WTC11 (cell line): ENCODE measurements at places on chromosomes 6 and 20.
A peak's percentile ranks its signal among the peaks of the same experiment; 100 is the strongest.

- H3K27me3 ChIP-seq: peaks cover 4% of the 10 kb centered on the region
- H3K4me1 ChIP-seq: no peaks in the 10 kb centered on the region
- H3K36me3 ChIP-seq: no peaks in the 10 kb centered on the region
- H3K4me3 ChIP-seq: no peak overlapping the region
Measured at GRCh38 chr6:16078064-16078463, 50.8 kb upstream of the MYLIP start.

DNA sequence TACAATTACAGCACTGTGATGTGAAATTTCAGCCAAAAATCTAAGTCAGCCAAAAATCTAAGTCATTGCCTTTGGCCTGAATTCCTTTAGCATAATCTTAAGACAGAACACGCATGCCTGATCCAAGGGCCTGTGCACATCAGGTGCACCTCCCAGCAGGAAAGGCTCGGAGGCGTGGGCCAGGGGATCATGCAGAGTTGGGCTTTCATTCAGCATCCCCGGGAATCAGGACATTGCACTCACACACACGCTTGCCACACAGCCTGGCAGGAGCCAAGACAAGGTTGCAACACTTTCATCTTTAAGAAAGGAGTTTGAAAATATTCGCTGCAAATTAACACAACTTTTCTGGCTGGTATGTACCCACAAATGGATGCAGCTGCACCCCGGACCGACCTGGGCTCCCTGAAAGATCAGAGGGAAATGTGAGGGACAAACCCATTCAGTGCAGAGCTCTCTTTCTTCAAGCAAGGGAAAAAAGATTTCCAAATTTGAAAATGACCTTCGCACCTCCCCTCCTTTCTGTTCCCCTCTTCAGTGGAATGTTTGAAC lies 48.8 kb downstream of the ERMARD start:
- no peaks in the 10 kb centered on the region for H3K36me3 ChIP-seq
- no peak for DNase-seq
- H3K27ac ChIP-seq: no peak overlapping the region
- H3K4me3 ChIP-seq: no peak overlapping the region
- H3K27me3 ChIP-seq: peaks cover 17% of the 10 kb centered on the region
- peaks cover 10% of the 10 kb centered on the region for H3K4me1 ChIP-seq

DNA sequence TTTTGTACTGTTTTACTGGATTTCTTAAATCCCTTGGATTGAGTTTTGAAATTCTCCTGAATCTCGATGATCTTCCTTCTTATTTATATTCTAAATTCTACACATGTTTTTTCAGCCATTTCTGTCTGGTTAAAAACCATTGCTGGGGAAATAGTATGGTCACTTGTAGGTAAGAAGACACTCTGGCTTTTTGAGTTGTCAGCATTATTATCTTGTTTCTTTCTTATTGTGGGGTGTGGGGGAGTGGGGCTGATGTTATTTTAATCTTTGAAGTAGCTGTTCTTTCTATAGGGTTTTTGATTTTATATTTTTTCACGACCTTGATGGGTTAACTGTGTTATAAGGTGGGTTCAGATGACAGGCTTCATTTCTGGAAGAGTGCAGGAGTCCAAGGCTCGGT lies 37.4 kb upstream of the ADGRB3 start:
- no peak overlapping the region for H3K4me3 ChIP-seq
- no peak overlapping the region for H3K27ac ChIP-seq
- no peaks in the 10 kb centered on the region for H3K27me3 ChIP-seq
- no peaks in the 10 kb centered on the region for H3K36me3 ChIP-seq

DNA sequence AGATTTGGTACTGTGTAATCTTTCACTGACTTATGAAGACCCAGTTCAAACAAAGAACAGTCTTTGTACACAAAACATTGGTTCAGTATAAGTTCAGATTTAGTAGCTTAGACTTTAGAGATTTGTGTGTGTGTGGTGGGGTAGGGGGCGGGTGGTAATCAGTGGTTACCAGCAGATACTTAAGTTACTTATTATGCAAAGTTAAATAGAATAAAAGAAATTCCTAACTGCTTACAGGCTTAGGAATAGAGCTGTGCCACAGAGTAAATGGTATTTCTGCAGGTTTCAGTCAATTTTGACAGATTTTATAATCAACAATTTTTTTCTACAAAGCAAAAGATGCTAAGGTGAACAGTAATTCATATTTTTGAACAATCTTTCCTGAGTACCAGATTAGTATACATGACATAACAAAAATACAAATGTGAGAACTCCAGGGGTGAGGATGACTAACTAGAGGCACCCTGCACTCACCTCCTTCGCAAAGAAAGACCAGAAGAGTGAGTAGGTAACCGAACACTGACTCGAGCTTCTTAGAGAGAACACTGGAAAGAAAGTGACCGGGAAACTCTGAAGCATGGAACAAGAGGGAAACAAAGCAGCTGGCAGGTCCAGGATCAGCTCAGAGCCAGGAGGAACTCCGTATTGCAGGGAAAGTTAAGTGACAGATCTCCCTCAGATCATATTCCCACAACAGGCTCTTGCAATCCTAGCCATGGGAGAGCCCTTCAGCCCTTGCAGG lies 560.6 kb downstream of the COL12A1 start:
- H3K36me3 ChIP-seq: no peaks in the 10 kb centered on the region
- peaks cover 17% of the 10 kb centered on the region for H3K4me1 ChIP-seq
- H3K4me3 ChIP-seq: peak overlapping the region; percentile 11; the same call in 1 of the 2 replicates
- no peaks in the 10 kb centered on the region for H3K27me3 ChIP-seq
- DNase-seq: no peak

- DNase-seq: no peak
- peaks cover 4% of the 10 kb centered on the region; the same call in 1 of the 2 replicates for H3K27me3 ChIP-seq
- peaks cover 9% of the 10 kb centered on the region for H3K36me3 ChIP-seq
- no peak overlapping the region for H3K4me3 ChIP-seq
- H3K4me1 ChIP-seq: peaks cover 30% of the 10 kb centered on the region
- H3K27ac ChIP-seq: no peak overlapping the region
Measured at GRCh38 chr6:160279850-160280249, 21.2 kb upstream of the SLC22A2 start.

- no peaks in the 10 kb centered on the region for H3K36me3 ChIP-seq
- DNase-seq: no peak
- no peak overlapping the region; the same call in 1 of the 2 replicates for H3K27ac ChIP-seq
- H3K4me3 ChIP-seq: no peak overlapping the region
- no peaks in the 10 kb centered on the region for H3K27me3 ChIP-seq
Measured at GRCh38 chr6:142892254-142893021, 52.5 kb downstream of the HIVEP2 start.

GRCh38 chr6:21871831-21872230 lies 278.3 kb downstream of the SOX4 start:
- no peak overlapping the region for H3K4me3 ChIP-seq
- H3K4me1 ChIP-seq: peaks cover 61% of the 10 kb centered on the region
- DNase-seq: no peak
- no peak overlapping the region; the same call in 1 of the 2 replicates for H3K27ac ChIP-seq
- H3K36me3 ChIP-seq: peaks cover 15% of the 10 kb centered on the region

GRCh38 chr6:87623248-87623647 lies 33.3 kb downstream of the ORC3 start:
- no peaks in the 10 kb centered on the region for H3K4me1 ChIP-seq
- no peak overlapping the region for H3K4me3 ChIP-seq
- peaks cover 50% of the 10 kb centered on the region for H3K36me3 ChIP-seq
- no peaks in the 10 kb centered on the region for H3K27me3 ChIP-seq
- no peak overlapping the region for H3K27ac ChIP-seq

DNA sequence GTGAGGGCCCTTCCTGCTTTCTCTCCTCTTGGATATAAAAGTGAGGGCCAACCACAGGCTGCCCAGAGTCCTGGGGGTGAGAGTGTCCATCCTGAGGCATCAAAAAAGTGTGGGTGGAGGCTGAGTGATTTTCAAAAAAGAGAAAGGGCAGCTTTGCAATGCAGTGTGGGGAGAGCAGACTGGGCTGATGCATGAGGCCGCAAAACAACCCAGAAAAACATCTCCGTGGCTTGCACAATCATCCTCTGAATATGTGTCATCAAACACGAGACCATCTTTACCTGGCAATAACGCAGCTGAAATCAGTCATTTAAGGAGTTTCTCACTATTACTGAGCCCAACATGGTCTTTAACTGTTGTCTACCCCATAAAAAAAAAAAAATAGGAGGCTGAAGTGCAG lies 191.2 kb upstream of the SOX4 start:
- H3K36me3 ChIP-seq: no peaks in the 10 kb centered on the region
- H3K4me1 ChIP-seq: peaks cover 10% of the 10 kb centered on the region
- no peaks in the 10 kb centered on the region for H3K27me3 ChIP-seq
- H3K27ac ChIP-seq: no peak overlapping the region

DNA sequence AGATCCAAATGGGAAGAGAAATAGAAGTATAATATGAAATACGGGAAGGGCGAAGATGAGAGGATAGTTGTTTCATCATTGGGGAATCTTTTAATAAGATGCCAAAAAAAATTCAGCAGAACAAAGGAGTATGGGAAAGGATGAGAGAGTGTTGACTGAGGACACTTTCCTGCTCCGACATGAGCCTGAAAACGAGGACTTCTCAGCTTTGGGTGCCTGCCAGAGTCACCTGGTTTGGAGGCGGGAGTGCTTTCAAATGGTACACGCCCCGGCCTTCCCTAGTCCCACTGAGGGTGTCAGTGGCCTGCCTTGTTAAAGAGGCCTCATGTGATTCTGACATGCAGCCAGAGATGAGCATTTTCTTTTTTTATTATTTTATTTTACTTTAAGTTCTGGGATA lies 250.9 kb downstream of the ANKRD60 start:
- no peaks in the 10 kb centered on the region; the same call in 1 of the 2 replicates for H3K36me3 ChIP-seq
- no peak overlapping the region for H3K27ac ChIP-seq
- no peaks in the 10 kb centered on the region for H3K27me3 ChIP-seq
- no peak for DNase-seq

GRCh38 chr6:105432797-105433196 lies 29.9 kb upstream of the PREP start:
- H3K27me3 ChIP-seq: no peaks in the 10 kb centered on the region
- H3K36me3 ChIP-seq: no peaks in the 10 kb centered on the region
- no peak overlapping the region for H3K27ac ChIP-seq
- H3K4me3 ChIP-seq: no peak overlapping the region
- H3K4me1 ChIP-seq: peaks cover 11% of the 10 kb centered on the region

DNA sequence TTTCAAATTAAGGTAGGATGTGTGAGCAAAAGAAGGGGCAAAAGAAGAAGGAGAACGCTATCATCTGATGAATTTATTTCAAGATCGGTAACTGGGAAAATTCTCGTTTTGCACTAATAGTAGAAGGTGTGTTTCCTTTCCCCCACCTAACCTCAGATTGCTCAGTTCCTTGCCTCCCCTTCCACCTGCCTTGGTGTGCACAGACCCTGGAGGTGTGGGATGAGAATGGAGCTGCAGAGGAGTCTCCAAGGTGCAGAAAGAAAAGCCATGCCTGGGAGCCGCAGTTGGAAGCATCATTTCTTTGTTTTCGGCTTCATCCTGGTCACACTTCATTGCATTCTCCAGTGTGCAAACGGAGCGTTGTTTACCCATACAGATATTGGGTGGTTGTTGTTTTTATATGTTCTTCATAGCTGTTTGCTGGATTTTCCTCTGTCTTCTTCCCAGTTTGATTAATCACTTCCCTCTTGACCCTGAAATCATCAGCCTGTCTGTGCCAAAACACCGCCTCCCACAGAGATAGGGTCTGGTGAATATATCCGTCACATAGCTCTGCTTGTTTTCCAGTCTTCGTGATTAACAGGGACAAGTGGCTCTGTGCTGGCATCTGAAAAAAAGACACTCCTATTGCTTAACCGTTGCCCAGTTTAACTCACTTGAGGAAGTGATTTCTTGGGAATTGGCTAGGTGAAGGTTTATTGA lies 40.2 kb upstream of the NEDD9 start:
- no peak for DNase-seq
- no peak overlapping the region for H3K4me3 ChIP-seq
- peaks cover 25% of the 10 kb centered on the region for H3K4me1 ChIP-seq
- no peak overlapping the region for H3K27ac ChIP-seq

DNA sequence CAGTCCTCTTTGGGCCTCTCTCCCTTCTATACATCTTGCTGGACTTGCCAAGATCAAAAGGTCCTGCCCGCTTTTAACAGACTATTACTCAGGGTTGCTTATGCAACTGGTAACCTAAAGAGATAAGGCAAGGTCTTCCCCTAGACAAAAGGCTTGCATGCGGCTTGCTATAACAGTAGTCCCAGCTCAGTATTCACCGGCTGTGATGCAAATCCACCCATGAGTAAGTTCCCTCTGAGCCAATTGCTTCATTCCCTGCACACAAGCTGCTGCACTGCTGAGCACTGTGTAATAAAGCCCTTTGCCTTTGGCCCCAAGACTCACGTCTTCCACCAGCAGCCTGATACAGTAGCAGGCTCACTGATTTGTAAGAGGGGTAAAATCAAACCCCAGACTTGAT lies 363.8 kb downstream of the PRKN start:
- peaks cover 6% of the 10 kb centered on the region for H3K4me1 ChIP-seq
- H3K27me3 ChIP-seq: no peaks in the 10 kb centered on the region
- no peak overlapping the region for H3K27ac ChIP-seq
- H3K36me3 ChIP-seq: no peaks in the 10 kb centered on the region

- peaks cover 48% of the 10 kb centered on the region for H3K4me1 ChIP-seq
- no peak for DNase-seq
- no peak overlapping the region for H3K4me3 ChIP-seq
- peaks cover 2% of the 10 kb centered on the region; the same call in 1 of the 2 replicates for H3K27me3 ChIP-seq
Measured at GRCh38 chr6:29681811-29682210, 859 bp upstream of the ZFP57 start.

GRCh38 chr20:54017846-54018245 lies 52.5 kb downstream of the BCAS1 start:
- DNase-seq: no peak
- H3K27ac ChIP-seq: no peak overlapping the region; the same call in 1 of the 2 replicates
- no peaks in the 10 kb centered on the region for H3K36me3 ChIP-seq
- no peaks in the 10 kb centered on the region for H3K27me3 ChIP-seq
- peaks cover 4% of the 10 kb centered on the region; the same call in 1 of the 2 replicates for H3K4me1 ChIP-seq
- no peak overlapping the region for H3K4me3 ChIP-seq

- H3K36me3 ChIP-seq: no peaks in the 10 kb centered on the region
- DNase-seq: no peak
- H3K4me3 ChIP-seq: no peak overlapping the region
Measured at GRCh38 chr6:155708100-155708499, 252.5 kb upstream of the NOX3 start.

- H3K36me3 ChIP-seq: no peaks in the 10 kb centered on the region
- peaks cover 20% of the 10 kb centered on the region for H3K4me1 ChIP-seq
- no peak overlapping the region for H3K27ac ChIP-seq
- DNase-seq: peak; percentile 45
- no peaks in the 10 kb centered on the region for H3K27me3 ChIP-seq
Measured at GRCh38 chr20:12838261-12838866, 170.4 kb upstream of the SPTLC3 start.

DNA sequence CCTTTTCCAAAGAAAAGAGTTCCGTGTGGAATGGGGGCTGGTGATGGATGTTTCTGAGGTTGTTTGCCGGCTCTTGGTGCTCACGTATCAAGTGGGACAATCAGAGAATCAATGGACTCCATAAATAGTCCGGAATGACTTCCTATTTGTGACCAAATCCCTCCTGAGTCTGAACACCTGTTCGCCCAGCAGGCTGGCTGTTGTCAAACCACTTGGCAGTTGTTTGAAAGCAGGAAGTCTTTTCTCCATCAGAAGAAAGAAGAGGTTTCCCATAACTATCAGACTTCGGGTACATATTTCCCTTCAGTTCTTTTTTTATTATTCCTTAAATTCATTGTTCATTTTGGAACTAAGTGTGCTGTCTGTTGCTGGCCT lies 154.7 kb upstream of the RIN2 start:
- H3K4me3 ChIP-seq: no peak overlapping the region
- H3K27ac ChIP-seq: no peak overlapping the region
- peaks cover 22% of the 10 kb centered on the region for H3K4me1 ChIP-seq
- no peaks in the 10 kb centered on the region for H3K36me3 ChIP-seq
- DNase-seq: no peak

GRCh38 chr6:88536071-88536625 lies 370.0 kb upstream of the CNR1 start:
- no peak overlapping the region for H3K27ac ChIP-seq
- H3K4me3 ChIP-seq: no peak overlapping the region
- H3K36me3 ChIP-seq: no peaks in the 10 kb centered on the region
- H3K27me3 ChIP-seq: peaks cover 6% of the 10 kb centered on the region; the same call in 1 of the 2 replicates
- DNase-seq: no peak
